ENCODE measurements at places on chromosomes 6 and 20. TPM values are rescaled to one million over a fixed set of nuclear protein-coding genes. Genes with fewer than 3 reads are reported as not detected.

Gene TTI1
- 19.5 TPM for total RNA-seq

GRCh38 chr6:83417880-83418663, 12.8 kb downstream of the ME1 start:
- no peak for DNase-seq

GRCh38 chr20:47487175-47487917, 14.3 kb upstream of the NCOA3 start:
- DNase-seq = no peak

DNA sequence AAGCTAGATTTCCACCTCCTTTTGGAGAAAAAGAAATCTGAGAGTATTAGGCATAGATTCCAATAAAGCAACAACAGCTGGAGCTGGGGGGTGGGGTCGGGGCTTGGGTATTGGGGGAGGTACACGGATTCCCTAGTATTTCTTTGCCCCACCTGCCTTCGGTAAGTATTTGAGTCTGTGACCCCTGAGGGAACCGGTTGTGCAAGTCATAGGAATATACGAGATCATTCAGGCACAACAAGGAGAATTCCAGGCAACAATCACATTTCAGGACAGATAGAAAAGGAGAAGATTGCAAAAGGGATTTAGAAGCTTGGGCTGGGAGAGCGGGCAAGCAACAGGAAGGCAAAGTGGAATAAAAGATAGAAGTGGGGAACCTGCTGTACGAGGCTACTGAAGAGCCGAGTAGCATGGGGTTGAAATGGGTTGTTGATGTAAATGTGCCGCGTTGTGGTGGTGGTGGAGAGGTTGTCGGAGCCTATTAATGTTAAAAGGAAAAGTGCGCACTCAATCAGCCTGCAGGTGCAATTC, 148.9 kb downstream of the BCAS1 start:
- no peak for DNase-seq

Gene MYBL2
- total RNA-seq = 1.3 TPM

Gene CCN2
- total RNA-seq = 64.1 TPM

GRCh38 chr6:155509743-155510475, 54.3 kb upstream of the NOX3 start:
- DNase-seq = no peak

Gene DSP
- total RNA-seq = 96.2 TPM

DNA sequence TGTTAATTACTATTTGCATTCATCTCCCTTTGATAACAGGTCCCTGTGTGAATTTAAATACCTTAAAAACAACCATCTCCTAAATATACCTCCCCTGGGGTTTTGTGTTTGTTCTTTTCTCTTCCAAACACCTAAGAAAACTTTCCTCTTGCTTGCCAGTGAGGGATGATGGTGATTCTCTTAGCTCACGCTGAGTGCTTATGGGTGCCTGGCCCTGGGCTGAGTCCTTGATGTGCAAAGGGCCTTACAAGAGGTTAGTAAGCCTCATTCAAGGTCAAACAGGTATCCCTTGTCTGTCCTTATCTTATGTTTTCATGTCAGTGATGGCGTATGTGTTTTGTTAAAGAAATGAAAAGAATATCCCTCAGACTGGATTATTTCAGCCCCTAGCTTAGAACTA, 76.3 kb downstream of the SYCP2L start:
- no peak for DNase-seq

GRCh38 chr20:19047951-19048296, 164.5 kb upstream of the SLC24A3 start:
- DNase-seq = no peak

Gene FKBP5
- 267 TPM for total RNA-seq

Gene MPIG6B
- 0.60 TPM for total RNA-seq

GRCh38 chr20:41480054-41480770, 113.6 kb upstream of the EMILIN3 start:
- no peak for DNase-seq

DNA sequence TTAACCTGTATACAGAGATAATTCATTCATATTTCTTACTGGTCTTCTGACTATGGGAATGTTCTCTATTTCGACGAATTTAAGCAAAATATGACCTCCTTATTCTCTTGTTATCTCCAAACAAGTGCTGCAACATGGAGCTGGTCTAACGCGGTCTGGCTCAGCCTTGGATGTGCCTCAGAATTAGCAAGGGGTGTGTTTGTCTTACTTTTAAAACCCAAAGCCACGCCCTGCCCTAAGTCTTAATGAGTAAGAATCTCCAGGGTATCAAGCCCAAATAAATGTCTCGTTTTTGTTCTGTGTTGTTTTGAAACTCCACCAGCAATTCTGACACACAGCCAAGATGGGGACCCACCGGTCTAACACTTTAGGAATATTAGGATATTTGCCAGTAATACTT, 99.2 kb downstream of the ATP9A start:
- no peak for DNase-seq

DNA sequence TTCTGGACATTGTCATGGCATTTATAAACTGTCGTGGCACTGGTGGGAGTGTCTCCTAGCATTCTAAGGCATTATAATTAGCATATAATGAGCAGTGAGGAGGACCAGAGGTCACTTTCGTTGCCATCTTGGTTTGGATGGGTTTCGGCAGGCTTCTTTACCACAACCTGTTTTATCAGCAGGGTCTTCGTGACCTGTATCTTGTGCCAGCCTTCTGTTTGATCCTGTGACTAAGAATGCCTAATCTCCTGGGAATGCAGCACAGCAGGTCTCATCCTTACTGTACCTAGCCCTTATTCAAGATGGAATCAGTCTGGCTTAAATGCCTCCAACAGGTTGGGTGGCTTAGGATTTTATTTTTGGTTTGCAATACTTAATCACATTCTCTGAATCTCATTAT, 142.7 kb upstream of the GGTLC1 start:
- no peak for DNase-seq

DNA sequence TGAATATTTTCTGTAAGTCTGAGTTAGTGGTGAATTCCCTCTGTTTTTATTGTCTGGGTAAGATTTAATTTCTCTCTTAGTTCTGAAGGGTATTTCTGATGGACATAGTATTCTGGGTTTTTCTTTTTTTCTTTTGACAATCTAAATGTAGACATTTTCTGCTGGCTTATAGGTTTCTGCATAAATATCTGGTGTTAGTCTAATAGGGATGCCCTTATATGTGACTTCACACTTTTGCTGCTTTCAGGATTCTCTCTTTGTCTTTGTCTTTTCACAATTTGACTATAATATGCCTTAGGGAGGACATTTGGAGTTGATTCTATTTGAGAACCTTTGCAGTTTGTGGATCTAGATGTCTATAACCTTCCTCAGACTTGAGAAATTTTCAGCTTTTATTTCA, 667.2 kb downstream of the EPHA7 start:
- no peak for DNase-seq

- no peak for DNase-seq
Measured at GRCh38 chr20:33709905-33710541, 10.1 kb downstream of the PXMP4 start.

Gene PTK6
- total RNA-seq = 1.1 TPM

Gene TMEM217
- 0.72 TPM for total RNA-seq

DNA sequence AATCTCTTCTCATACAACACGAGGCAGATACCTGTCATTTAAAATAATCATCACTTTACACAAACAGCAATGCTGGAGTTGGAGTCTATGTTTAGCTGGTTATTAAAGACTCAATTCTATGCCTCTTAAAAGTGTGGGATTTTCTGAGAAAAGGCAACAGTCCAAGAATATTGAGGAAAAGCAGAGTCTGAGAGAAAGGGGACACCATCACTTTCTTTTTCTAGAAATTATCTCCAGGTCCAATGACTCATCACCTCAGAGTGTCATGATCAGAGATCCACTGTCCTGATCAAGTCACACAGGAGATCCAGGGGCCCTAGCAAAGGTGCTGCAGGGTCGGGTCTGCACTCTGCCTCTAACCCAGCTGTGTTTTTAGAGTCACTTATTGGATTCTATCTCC, 8.0 kb downstream of the CYP24A1 start:
- DNase-seq = no peak

DNA sequence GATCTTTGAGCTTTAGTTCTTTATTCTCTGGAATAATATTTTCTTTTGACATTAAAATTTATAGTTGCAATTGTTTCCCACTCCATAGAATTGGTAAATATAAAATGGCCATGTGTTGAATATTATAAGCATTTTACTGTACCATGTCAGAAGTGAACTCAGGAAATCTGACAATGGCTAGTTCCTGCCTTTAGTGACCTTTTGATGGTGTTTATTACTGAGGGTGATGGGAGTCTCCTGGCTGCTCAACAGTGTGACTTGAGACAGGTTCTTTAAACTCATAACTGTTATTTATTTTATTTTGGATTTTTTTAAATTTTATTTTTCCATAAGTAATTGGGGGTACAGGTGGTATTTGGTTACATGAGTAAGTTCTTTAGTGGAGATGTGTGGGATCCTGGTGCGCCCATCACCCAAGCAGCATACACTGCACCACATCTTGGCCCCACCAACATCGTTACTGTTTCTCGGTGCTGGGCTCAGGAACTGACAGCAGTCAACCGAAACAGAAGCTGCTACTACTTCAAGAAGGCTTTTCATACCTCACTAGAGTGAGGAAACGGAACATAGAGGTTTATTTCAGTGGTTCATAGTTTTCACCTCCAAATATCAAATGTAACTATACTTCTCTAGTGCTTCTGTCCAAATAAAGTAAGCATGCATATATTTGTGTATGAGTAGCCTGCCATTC, 90.4 kb downstream of the PLEKHG1 start:
- DNase-seq = no peak

Gene RBM24
- 1.5 TPM for total RNA-seq

Gene ENPP3
- 2.0 TPM for total RNA-seq

DNA sequence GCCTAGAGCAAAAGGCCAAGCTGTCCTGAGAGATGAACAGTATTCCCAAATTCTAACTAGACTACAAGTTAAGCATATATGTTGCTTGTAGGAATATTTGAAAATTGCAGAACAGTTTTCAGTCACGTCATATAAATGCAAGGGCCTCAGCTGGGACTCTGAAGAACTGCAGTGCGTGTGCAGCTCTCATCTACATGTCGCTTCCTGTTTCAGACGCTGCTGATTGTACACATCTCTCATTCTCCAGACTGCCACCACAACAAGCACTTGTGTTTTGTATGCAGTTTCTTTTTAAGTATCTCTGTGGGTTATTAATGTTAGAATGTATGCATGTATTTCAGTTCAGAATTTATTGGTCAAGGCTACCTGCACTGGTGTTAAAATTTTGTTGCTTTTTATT, 119.7 kb downstream of the MAP3K4 start:
- DNase-seq = no peak

Gene CLPSL1
- total RNA-seq = not detected

Gene HDAC2
- total RNA-seq = 59.1 TPM

DNA sequence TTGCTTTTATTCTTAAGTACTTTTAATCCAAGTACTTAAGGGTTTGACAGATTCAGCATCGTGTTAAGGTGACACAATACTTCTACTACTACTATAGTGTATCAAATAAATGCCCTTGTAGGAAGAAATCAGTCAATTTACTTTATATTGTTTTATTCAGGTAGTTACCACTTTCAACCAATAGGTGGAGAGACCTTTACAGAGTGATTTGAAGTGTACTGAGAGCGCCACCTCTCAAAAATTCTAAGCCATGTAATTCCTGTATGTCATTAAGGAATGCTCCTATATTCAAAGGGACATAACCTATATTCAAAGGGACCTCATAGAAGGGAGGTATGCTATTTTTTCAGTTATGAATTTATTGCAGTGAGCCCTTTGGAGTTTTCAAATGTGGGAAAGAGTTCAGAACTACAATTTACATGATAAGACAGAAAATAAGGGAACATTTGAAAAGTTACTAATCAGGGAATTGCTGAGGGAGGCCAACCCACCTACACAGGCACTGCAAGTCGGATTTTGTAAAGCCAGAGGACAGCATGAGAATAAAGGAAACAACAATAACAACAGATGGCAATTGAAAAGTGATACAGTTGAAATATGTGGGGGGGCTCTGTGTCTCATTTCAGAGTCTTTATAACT, 955.6 kb downstream of the TBC1D32 start:
- no peak for DNase-seq

GRCh38 chr6:110512991-110513390, 36.6 kb upstream of the SLC22A16 start:
- DNase-seq = no peak

Gene SAPCD1
- 6.5 TPM for total RNA-seq

DNA sequence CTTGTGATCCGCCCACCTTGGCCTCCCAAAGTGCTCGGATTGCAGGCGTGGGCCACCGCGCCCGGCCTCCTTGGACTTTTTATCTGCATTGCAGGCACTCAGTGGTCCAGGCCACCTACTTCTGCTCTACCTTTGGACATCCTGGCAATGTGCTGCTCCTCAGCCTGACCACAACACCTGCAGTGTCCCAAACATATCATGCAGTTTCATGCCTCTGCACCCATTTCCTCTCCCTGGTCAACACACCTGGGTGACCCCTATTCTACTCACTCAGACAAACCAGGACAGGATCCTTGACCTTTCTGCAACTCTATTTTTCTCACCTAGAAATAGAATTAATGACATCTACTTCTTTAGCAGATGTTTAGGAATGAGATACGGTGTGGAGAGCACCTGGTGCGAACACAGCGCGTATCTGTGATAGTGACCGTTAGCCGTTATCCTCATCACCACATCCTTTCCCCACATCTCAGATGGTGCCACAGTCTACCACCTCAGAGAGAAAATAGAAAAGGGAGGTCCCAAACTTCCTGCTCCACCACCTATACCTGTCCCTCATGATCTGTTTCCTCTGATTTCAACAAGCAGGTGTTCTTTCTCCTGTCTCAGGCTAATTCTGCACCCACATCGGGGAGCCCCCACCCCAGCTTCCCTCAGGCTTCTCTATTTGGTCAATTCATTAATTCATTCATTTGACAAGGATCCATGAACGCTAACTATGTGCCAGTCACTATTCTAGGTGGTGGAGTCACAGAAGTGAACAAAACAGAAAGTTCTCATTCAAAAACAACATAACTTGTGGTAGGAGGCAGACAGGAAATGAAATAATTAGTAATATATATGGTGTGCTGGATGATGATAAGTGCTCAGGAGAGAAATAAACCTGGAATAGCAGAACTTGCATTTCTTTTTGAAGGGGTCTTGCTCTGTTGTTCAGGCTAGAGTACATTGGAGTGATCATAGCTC, 4.3 kb upstream of the BTN3A2 start:
- DNase-seq = no peak

DNA sequence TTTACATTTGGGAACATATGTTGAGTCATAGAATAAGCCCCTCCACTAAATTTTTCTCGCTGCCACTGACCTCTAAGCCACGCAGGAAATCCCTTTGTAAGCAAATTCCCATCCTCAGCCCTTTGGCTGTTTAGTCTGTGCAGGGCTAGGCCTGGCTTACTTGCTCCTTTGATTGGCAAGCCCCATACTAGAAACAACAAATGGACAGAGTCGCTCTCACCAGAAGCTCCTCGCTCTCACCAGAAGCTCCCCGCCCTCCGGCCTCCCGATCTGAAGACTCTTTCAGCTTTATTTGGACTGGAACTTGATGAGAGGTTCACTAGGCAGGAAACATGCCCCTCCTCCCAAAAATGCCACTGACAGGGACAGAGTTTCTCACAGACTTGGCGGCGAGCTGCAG, 149.2 kb upstream of the EXOC2 start:
- DNase-seq = peak; percentile 58

- DNase-seq = no peak
Measured at GRCh38 chr6:48766349-48766748, 655.4 kb upstream of the PTCHD4 start.

Gene OPN5
- total RNA-seq = 0.16 TPM

GRCh38 chr6:21115111-21115510, 478.4 kb upstream of the SOX4 start:
- DNase-seq = no peak
